GM12878 (cell line): ENCODE measurements at places on chromosomes 16 and 17. TPM values are rescaled to one million over a fixed set of nuclear protein-coding genes. Genes with fewer than 3 reads are reported as not detected.

GGNBP2 gene
- 49.9 and 54.4 TPM in 2 replicates for total RNA-seq

DNA sequence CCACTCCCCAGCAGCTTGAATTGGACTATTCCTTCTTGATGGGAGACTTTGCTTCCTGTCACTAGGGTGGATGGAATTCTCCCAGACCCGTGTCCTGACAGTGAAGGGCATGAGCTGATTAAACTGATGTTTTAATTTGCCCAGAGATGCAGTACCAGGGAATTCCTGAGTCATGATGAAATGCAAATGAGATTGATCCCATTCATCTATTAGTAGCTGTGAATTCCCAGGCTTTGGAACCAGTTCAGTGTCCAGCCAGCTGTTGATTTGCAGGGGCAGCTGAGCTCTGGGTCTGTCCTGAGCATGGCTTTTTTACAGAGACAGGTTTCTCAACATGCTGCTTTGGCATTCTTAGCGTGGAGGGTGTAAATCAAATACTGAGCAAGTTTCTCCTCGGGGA, 157.9 kb downstream of the PITPNC1 start:
- peaks cover 5% of the 10 kb centered on the region for H3K36me3 ChIP-seq
- H3K27me3 ChIP-seq = no peaks in the 10 kb centered on the region
- DNase-seq = no peak
- H3K27ac ChIP-seq = no peak overlapping the region
- no peak overlapping the region for H3K4me3 ChIP-seq

DNA sequence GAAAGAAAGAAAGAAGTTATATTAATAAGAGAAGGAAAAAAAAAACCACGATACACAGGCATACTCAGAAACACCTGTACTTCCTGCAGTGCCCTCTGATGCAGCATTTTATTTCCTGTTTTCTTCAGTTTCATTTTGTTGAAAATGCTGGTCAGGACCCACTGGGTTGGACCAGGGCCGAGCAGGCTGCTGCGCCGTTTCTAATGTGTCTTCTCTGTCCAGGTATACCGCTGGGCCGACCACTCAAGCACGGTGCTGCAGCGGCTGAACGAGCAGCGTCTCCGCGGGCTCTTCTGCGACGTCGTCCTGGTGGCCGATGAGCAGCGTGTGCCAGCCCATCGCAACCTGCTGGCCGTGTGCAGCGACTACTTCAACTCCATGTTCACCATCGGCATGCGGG, 8.3 kb downstream of the KLHL36 start:
- peaks cover 3% of the 10 kb centered on the region for H3K4me1 ChIP-seq
- no peak overlapping the region for H3K27ac ChIP-seq
- H3K4me3 ChIP-seq = no peak overlapping the region
- no peaks in the 10 kb centered on the region for H3K27me3 ChIP-seq
- H3K36me3 ChIP-seq = peaks cover 26% of the 10 kb centered on the region

- H3K4me1 ChIP-seq = no peaks in the 10 kb centered on the region
- no peak overlapping the region for H3K27ac ChIP-seq
- H3K4me3 ChIP-seq = no peak overlapping the region
- no peaks in the 10 kb centered on the region for H3K27me3 ChIP-seq
- H3K36me3 ChIP-seq = no peaks in the 10 kb centered on the region
These were observed 165.6 kb downstream of the CA10 start for GRCh38 chr17:51992864-51993416.

GRCh38 chr17:58534331-58534730, 19.9 kb upstream of the MTMR4 start:
- no peaks in the 10 kb centered on the region for H3K36me3 ChIP-seq
- H3K27ac ChIP-seq = no peak overlapping the region
- H3K27me3 ChIP-seq = peaks cover 4% of the 10 kb centered on the region
- DNase-seq = no peak
- no peak overlapping the region for H3K4me3 ChIP-seq
